ENCODE measurements at places on chromosomes 4 and X.

- no peak for DNase-seq
These were observed 5.5 kb downstream of the NEUROG2 start for GRCh38 chr4:112510291-112511092.

DNA sequence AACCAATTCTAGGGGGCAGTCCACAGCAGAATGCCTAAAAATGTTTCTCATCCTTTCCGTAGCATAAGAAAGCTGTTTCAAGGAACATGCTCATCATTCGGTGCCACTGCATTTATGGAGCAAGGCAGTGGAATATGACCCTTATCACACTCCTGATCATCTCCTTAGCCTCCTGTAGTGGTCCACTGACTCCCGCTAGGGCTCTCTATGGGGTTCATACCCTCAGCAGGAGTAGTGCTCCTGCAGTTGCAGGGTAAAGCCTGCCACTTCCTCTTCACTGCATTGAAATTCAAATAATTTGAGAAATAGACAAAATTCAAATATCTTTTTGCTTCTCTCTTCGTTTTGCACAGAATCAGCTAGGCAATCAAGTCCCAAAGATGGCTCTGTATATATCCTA is 107.0 kb downstream of the NDST3 start:
- DNase-seq, result no peak

DNA sequence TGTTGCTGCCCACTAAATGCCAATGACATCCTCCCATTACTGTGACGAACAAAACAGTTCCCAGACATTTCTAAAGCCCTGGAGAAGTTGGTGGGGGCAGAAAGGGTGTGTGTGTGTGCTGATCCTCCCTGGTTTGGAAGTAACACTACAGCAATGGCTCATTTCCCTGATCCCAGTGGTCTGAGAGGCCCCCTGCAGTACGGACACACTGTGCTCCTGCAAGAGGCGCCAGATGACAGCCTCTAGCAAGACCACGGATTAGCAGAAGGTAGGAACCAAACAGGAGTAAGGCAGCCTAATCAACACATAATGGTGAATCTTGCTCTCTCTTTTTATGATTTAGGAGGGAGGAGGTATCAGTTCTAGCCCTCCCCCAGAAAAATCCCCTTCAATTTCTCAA is 49.6 kb downstream of the CHRDL1 start:
- DNase-seq, result no peak

DNA sequence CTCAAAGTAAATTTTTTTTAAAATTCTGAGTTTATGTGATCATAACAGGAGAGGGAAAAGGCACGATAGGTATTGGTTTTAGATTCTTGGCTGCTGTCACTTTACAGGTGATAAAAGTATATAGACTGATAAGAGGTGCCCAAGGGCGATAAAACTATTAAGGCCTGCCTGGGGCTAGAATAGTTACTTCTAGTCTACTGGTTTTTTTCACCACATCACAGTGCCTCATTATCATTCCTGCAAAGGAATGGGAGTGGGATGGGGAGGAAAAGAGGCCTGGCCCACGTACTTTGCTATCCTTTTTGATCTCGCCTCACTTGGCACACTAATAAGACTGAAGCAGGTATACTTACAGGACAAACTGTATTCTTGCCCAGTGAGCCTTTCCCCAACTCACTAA is 46.6 kb downstream of the CXorf58 start:
- no peak for DNase-seq

DNA sequence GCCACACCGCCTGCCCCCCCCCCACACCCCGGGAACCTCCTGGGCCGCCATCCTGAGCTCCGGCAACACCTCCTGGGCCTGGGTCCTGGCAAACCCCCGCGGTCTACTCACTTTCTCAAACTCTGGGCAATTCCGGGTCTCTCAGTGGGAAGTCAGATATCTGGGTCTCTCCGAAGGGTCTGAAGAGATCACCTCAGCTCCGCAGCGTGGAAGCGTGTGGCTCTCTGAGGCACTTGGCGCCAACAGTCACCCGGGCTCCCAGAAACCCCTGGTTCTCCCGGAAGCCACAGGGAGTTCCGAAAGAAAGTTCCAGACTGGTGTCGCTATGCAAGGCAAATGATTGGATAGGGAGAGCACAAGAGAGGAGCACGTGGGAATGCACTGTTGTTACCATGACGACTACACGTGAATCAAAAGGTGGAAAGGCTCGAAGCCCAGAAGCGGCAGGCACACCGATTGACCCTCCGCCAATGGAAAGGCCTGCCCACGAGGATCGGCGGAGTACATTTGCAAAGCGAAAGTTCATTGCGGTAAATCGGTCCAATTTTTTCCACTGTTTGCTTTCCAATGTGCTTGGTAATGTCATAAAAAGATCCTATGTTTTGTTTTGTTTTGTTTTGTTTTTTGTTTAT is at the start of gene PNMA6E:
PNMA6E (minus strand) TSS at position 218 of the 632 bp plus-strand sequence. CDS start 2,501 bp downstream, outside the sequence.
- DNase-seq, result no peak

DNA sequence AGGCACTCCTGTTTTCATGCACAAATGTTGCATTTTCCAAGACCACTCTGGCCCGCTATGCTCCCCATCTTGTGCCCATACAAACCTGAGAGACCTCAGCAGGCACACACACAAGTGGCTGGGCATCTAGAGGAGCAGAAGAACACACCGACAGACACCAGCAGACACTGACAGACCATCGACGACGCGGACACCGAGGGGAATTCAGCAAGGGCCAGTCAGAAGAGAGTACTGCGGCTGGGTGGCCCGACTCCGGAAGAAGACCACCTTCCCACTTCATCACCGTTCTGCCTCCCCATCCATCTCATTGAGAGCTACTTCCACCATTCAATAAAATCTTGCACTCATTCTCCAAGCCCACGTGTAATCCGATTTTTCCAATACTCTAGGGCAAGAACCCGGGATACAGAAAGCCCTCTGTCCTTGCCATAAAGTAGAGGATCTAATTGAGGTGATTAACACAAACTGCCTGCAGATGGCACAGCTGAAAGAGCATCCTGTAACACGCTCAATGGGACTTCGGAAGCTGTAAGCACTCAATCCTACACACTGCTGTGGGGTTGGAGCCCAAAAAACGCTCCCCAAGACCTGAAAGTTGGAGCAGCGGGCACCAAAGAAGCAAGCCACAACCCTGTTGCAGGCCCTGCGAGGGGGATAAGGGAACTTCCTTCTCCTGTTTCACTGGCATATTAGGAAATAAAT is 780.9 kb downstream of the ARAP2 start:
- no peak for DNase-seq

Data from activated CD4-positive, CD25-positive, alpha-beta regulatory T cell treated with anti-CD3 and anti-CD28 coated beads, Interleukin-2, amount 50 U/mL, for 16 hours (primary cell).